G401 (cell line): ENCODE measurements at places on chromosomes 4 and X. TPM values are rescaled to one million over a fixed set of nuclear protein-coding genes. Genes with fewer than 3 reads are reported as not detected.

DNA sequence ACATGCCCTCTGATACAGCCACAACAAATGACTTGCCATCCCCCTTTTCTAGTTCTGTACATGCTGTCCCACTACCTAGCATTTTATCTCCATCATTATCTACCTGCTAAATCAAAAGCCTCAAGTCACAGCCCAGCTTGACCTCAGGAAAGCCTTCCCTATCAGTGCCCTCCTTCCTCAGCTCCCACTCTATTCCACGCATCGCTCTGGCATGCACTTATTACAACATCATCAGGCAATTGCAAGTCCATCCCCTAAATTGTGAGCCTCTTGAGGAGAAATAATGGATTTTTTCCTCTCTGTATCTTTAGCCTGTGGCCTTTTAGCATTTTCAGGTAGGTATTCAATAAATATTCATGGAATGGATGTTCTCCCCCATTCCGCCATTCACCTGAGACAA is 5.7 kb downstream of the ARL13A start:
- no peak for DNase-seq

The MMGT1 gene
- total RNA-seq: 16.6 and 21.1 TPM in 2 replicates

The PIR gene
- 26.8 and 49.8 TPM in 2 replicates for total RNA-seq

The TLR10 gene
- not detected in 2 replicates for total RNA-seq

The IGFBP7 gene
- total RNA-seq: 11.1 and 18.2 TPM in 2 replicates

DNA sequence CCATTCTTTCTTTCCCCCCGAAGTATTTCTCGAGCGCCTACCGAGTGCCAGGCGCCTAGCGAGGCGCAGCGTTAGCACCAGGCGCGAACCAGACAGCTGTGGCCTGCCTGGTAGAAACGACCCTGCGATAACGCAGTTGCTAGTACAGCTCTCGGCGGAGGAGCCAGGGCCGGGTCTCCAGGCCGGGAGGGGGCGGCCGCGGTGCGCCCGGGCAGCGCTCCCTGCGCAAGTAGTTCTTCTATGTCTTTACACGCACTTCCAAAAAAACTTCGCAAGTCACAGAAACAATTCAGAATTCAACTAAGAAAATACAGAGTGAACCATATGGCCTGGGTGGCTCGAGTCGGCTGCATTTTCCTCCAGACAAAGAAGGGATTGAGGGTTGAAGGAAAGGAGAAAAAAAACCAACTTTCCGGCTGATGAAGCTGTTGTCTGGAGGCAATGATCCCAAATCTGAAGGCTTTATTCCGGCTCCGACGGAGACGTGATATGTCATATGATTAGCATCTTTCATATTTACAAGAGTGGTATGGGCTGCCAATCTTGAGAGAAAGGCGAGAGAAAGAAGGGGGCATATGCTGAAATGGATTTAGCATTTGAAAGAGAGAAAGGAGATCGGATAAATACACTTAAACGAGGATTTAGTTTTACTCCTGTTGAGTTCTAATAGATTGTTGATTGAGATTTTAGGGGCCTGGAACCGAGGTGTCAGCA is 7.2 kb upstream of the NEUROG2 start:
- no peak for DNase-seq

GRCh38 chr4:55903577-55903976 is 45.2 kb upstream of the CEP135 start:
- DNase-seq: no peak

GRCh38 chrX:105648732-105649131 is 173.6 kb upstream of the NRK start:
- DNase-seq: no peak

The RUFY3 gene
- 53.8 and 65.2 TPM in 2 replicates for total RNA-seq

DNA sequence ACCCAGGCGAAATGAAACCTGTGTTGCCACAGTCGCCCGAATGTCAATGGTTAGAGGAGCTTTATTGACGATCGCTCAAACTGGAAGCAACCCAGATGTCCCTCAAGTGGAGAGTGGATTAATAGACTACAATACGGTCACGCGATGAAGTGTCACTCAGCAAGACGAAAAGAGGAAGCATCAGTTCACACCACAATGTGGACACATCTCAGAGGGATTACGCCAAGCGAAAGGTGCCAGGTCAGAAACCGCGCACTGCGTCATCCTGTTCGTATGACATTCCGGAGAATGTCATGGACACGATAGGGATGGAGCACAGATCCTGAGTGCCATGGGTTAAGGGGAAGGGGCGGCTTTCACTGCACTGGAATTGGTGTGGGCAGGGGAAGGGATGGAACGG is 111.7 kb downstream of the HMX1 start:
- DNase-seq: no peak

DNA sequence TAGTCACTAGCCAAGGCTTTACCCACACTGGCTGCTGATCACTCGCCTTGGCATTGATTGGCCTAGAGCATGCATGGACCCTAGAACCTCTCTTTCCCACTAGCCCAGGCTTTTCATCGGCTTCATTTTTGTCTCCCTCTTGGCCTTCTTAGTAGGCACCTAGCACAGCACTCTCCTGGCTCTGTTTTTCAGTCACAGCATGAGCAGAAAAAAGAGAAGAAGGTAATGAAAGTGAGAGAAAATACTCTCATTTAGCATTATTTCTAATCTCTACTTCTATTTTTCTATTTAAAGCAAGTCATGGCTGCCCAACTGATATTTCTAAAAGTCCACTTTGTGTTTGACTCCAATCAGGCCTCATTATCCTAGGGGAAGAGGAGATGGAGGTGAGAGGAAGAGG is 267.2 kb downstream of the FBXO8 start:
- DNase-seq: no peak

DNA sequence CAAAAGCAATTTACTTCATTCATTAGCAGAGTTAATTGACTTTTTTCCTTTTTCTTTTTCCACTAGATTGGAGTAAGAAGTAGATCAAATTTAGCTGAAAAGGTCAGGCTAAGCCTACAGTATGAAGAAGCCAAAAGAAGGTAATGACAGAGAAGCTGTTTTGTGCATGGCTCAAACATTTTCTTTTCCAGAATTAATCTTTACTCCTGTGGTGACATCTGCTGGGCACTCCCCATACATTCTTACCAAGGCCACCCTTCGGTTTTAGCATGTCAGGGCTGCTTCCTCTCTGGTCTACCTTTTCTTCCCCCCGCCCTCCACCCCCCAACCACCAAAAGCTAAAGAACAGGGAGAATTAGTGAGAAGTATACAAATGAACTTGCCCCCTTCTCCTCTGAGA is 70.2 kb downstream of the CLDN22 start:
- DNase-seq: peak; percentile 18

DNA sequence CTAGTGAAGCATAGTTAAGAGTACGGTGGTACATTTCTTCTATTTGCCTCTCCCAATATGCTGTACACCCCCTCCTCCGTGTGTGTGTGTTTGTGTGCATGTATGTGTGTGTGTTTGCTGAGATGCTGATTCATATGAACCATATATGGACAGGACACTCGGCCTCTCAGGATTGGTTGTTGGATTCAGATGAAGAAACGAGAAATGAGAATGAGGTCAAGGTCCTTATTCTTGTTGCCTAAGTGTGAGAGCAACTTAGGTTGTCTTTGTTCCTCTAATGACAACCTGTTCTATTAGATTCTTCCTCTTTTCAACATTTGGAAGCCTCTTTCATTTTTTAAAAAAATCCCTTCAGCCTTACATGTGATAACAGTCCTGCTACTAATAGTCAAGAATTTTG is 1387.6 kb downstream of the STIM2 start:
- no peak for DNase-seq

GRCh38 chr4:113159942-113160545 is 110.6 kb downstream of the ANK2 start:
- DNase-seq: no peak

The CLDN22 gene
- not detected in 2 replicates for total RNA-seq

- peak; percentile 56 for DNase-seq
These were observed 39.2 kb downstream of the COPS4 start for GRCh38 chr4:83074086-83074704.

DNA sequence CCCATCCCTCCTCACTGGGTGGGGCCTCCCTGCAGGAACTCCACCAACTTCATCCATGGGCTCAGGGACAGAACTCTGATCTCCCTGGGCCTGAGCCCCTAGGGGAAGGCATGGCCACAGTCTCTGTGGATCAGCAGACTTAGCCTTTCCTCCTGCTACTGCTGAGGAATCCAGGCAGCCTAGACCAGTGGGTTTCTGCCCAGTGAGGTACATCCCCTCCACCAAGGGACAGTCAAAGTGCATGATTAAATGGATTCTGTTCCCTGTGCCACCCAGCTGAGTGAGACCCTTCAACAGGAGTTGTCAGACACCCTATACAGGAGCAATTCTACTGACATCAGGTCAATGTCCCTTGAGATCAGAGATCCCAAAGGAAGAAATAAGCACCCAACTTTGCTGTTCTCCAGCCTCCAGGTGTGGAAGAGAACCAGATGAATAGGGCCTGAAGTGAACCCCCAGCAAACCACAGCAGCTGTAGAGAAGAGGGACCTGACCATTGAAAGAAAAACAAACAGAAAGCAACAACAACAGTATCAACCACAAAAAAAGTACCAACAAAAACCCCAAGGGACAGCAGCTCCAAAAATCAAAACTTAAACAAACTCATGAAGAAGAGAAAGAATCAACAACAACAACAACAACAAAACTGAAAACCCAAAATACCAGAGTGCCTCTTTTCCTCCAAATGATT is 84.8 kb downstream of the CHIC1 start:
- no peak for DNase-seq

DNA sequence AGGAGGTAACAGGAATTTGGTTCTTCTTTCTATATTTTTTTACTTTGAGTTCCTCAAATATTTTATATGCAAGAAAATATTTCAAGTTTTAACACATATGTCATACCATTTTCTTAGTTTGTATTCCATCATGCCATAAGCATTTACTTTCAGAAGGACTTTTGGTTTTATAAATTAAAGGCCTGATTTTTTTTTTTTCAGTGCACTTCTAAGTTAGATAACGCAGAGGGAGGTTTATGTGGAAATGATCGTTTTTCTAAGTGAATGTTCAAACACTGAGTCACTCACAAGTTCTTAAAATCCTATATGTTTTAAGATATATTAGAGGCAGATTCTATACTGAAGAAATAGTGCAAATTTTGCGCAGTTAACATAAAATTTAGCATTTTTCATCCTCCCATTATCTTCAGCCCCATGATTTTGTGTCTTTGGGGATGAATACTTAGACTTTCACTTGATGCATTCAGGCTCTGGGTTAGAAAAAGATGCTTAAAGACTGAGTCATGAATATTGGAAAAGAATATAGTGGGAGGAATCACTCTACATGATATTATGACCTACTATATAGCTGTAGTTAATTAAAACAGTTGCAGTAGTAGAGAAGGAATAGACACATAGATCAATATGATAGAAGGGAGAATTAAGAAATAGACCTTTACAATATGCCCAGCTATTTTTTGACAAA is 54.9 kb downstream of the COL4A5 start:
- no peak for DNase-seq

DNA sequence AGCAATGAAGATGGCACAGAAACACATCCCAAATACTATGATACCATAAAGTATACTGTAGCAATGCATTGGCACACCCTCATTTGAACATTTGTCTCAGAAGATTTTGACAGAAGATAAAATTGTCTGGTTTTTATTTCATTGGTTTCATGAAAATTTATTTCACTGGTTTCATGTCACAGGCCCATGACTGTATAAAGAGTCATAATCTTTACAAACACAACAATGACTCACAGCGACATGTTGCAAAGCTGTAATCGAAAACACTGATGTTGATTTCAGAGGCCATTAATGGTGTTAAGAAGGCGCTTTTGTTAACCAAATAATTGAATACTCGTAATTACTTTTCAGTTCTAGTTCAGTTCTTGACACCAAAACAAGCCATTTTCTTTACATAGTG is 8.1 kb upstream of the DTHD1 start:
- no peak for DNase-seq

The FAM184B gene
- not detected in 2 replicates for total RNA-seq

DNA sequence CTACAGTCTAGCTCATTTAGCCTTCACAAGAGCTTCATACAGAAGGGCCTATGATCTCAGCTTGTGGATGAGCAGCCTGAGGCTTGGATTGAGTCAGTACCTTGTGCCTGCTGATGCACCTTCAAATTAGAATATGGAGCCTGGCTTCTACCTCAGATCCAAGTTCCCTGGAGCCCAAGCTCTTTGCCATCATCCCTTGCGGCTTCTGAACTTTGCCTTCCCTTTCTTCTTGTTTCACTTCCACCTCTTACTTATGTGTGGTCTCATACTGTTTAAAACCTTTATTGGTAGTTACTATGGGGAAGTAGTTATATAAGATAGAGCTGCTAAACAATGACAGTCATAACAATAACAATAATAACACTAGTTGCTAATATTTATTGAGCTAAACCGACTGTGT is 84.3 kb upstream of the AFF2 start:
- DNase-seq: no peak

The ASB12 gene
- not detected in 2 replicates for total RNA-seq

DNA sequence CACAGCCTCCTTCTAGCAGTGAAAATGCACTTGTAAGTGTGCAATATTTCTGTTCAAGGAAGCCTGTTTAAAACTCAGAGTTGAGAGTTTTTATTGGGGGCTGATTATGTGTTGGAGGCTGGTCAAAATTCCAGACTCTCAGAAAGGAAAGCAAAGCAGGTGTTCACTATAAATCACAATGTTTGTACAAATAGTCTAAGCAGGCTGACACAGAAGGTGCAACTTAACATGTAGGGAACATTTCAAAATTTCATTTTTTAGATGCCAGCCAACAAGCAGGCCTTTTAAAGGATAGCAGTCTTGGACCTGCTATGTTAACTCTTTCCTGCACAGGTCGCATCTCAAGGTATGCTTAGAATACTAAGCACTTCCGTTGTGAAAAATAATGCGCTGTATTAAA is 112.3 kb upstream of the IL13RA1 start:
- no peak for DNase-seq

The EVC2 gene
- 3.6 and 4.9 TPM in 2 replicates for total RNA-seq

The PCDH18 gene
- 1.8 and 3.4 TPM in 2 replicates for total RNA-seq

DNA sequence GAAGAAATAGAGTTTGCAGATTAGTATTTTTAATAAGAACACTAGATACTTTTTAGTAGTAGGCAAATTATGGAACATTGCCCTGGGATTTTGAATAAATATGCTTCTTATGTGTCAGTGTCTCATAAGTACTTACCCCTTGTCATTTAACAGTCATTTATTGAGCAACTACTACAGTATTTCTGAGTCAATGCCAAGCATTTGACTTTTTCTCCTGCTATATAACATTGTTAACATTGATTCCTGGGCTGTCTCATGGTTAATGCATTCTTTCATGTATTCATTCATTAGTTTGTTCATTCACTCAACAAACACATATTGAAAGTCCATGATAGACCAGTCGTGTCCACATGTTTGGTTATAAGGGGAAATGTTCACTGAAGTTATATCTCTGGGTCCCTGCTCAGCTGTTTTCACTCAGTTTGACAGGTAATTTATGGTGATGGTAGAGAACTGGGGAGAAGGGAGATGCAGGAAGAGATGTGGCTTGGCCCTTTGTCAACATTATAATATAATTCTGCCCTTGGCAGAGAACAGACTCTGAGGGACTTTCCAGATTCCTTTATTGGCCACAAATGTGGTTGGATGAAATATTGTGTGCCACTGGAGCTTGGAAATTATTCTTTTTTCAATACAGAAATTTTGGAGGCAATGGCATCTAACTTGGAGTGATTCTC is 49.8 kb downstream of the OSTC start:
- no peak for DNase-seq
